ENCODE measurements at places on chromosomes 1 and 21.

DNA sequence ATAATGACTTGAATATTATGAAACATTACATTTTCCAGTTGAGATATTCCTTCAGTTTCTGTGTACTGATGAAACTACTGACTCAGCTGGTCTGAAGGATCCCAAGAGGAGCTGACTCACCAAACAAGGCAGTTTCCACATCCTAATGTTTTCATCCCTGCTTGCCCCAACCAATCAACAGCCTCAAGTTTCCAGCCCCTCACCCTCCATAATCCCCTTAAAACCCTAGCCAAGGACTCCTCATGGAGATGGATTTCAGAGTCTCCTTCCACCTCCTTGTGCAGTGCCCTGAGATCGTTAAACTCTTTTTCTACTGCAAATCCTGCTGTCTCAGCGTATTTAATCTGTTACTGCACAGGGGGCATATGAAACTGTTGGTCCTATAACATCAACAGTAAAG is 83.1 kb upstream of the HAO2 start:
- DNase-seq: no peak

GRCh38 chr1:172745014-172745413 is 86.1 kb downstream of the FASLG start:
- peak; percentile 42 for DNase-seq

- no peak for DNase-seq
Measured at GRCh38 chr1:225886159-225887029, 2.6 kb downstream of the LEFTY1 start.

GRCh38 chr21:26804895-26805609 is 40.2 kb downstream of the ADAMTS1 start:
- no peak for DNase-seq

DNA sequence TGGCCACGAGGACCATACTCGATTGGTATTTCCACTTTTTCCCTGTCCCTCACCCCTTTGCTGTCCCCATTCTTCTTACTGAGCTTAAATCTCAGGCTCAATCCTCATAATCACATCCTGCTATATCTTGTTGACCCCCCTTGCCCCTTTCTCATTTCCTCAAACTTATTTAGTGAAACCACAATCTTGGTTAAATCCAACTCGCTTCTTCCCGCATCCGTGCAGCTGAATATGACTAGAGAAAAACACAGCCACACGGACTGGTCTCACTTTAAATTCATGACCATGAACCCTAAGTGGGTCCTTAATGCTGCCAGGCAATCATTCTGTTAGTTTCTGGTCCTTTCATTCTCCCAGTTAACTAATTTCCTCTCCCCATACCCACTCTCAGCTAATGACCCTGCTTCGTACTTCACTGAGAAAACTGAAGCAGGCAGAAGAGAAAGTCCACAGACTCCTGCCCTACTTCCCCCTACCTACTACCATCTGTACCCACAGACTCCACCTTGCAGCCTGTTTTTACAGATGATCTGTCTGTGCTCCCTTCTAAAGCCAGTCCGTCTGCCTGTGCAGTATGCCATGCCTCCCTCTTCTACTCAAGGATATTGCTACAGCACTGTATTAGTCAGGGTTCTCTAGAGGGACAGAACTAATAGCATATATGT is 96.8 kb upstream of the LMO4 start:
- no peak for DNase-seq

DNA sequence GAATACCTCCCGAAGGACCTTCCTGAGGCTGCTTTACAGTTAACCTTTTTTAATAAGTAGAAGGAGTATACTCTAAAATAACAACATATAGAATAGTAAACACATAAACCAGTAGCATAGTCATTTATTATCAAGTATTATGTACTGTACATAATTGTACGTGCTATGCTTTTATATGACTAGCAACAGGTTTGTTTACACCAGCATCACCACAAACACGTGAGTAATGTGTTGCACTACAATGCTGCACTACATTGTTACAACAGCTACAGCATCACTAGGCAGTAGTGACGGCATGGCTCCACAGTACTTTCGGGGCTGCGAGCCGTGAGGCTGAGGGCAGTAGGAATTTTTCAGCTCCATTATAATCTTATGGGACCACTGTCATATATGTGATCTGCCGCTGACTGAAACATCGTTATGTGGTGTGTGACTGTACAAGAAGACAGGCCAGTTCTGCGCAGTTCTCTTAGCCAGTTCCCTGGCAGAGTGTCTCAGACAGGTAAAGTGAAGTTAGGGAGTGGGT is 82.8 kb upstream of the LRRC8D start:
- no peak for DNase-seq

DNA sequence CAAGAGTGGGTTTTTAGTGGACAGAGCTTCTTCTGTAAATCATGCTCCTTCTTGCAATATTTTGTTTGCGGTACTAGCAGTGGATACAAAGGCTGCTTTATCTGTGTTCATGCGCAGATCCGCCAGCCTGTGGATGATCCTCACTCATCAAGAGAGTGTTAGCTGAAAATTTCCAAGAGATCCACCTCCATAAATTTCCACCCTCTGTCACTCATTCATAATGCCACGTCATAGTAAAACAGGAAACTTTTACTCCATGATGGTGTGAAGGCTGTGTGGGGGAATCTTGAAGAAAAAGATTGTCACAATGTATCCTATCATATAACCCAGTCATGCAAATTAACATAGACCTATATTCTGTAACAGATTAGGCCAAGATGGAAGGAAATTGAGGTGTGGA is 4.4 kb upstream of the MAPKAPK2 start:
- no peak for DNase-seq

GRCh38 chr1:171919891-171920887 is 78.9 kb downstream of the DNM3 start:
- no peak for DNase-seq

- DNase-seq: no peak
Measured at GRCh38 chr21:38897532-38898421, 92.0 kb downstream of the ETS2 start.

GRCh38 chr1:55053265-55053954 is 14.1 kb downstream of the PCSK9 start:
- DNase-seq: no peak

Data from iPS-NIHi11 (cell line).